ENCODE measurements at places on chromosomes 6 and 20. TPM values are rescaled to one million over a fixed set of nuclear protein-coding genes. Genes with fewer than 3 reads are reported as not detected.

The FRK gene
- 4.0 TPM for total RNA-seq

GRCh38 chr6:33784787-33785186 is 4.1 kb downstream of the LEMD2 start:
- no peak for DNase-seq

DNA sequence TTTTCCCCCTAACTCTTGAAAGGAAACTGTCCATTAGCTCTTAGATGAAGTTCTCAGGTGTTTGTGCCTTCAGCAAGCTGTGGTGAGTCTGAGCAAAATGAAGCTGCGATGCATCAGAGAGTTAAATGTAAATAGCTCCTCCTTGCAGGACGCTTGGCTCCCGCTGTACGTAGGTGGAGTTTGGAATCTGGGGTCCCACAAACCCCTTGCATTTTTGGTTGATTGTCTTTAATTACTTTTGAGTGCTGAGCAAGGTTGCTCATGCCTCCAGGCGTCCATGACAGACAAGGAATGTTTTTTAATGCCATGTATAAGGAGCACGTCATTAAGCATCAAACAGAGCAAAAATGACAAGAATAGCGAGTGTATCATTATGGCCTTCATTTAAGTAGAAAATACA is 300.5 kb downstream of the TFAP2C start:
- DNase-seq: no peak

GRCh38 chr6:12315292-12316081 is 25.3 kb downstream of the EDN1 start:
- no peak for DNase-seq

- DNase-seq: no peak
These were observed 159.5 kb downstream of the SOD2 start for GRCh38 chr6:159533568-159533967.

GRCh38 chr20:3847429-3847940 is 851 bp downstream of the MAVS start:
- no peak for DNase-seq

- DNase-seq: peak; percentile 63
These were observed 2.9 kb downstream of the CHRNA4 start for GRCh38 chr20:63357921-63358905.
